ENCODE measurements at places on chromosomes 13 and 19.
A peak's percentile ranks its signal among the peaks of the same experiment; 100 is the strongest.

DNA sequence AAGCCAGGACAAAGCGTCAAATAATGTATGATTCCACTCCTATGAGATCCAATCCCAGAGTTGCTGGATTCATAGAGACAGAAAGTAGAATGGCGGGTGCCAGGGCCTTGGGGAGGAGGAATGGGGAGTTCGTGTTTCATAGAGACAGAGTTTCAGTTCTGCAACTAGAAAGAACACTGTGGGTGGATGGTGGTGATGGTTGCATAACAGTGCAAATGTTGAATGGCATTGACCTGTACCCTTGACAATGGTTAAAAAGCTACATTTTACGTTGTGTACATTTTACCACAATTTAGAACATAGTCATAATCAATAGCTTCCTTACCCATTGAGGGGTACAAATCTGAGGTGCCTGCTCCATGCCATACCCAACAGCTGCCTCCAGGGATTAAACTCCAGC lies 33.4 kb downstream of the MBD3L2B start:
- no peak for DNase-seq

GRCh38 chr19:57978586-57979289 lies 4.4 kb upstream of the C19orf18 start:
- no peak for DNase-seq

GRCh38 chr13:35978607-35979316 lies 152.4 kb downstream of the DCLK1 start:
- DNase-seq, result peak; percentile 44

DNA sequence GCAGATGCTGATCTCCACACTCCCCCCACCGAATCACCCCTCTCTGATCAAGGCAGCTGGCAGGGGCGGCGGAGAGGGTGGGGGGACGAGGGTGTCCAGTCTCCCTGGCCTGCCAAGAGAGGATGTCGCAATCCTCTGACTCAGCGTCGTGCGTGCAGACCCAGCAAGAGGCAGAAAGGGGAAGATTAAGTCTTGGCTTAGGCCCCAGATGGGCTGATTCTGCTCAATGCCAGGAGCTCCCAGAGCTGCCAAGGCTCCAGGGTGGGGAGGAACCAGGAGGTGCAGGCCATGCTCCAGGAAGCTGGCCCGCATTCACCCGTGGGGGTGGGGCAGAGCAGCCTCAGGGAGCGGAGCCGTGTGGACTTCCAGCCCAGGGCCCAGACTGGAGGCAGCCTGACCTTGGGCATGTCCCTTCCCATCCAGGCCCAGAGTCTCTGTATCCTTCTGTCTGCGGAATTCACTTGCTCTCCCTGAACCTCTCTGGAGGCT lies 6.6 kb upstream of the BCL3 start:
- peak; percentile 99 for DNase-seq

DNA sequence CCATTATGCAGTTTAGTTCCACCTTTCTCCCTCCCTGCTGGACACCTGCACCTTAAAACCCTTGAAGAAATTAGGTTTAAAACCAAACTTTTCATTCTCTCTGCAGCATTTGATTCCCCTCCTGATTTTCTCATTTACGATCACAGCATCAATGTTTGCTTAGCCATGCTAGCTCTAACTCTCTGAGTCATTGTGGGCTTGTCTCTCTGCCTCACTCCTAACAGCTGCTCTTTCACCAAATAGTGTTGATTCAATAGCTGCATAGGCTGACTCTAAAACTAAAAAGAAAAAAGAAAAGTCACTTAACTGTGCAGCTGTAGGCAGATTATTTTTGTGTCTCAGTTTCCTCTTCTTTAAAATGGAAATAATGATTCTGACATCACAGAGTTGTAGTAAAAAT lies 1124.9 kb downstream of the DIAPH3 start:
- DNase-seq, result no peak

DNA sequence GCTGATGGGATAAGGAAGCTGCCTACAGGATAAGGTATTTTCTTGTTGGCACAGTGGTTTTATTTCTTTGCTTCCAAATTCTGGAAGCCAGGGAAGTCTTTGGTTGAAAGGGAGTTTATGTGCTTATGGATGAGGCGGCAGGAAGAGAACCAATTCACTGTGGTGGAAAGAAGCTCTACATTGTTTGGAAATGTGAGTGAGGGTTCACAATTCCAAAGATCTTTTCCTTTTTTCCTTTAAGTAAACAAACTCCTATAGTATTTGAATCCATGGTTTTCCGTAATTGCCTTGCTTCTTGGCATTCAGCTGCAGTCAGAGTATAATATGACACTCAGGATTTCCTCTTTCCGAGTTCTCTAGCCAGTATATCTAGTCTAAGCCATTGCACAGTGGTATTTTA lies 86.2 kb downstream of the TEX29 start:
- DNase-seq, result no peak

- no peak for DNase-seq
These were observed 296.8 kb downstream of the EFNB2 start for GRCh38 chr13:106238690-106239089.

GRCh38 chr13:97140611-97141010 lies 81.5 kb upstream of the MBNL2 start:
- DNase-seq, result no peak

GRCh38 chr13:32265726-32266125 lies 49.4 kb downstream of the ZAR1L start:
- DNase-seq, result no peak

DNA sequence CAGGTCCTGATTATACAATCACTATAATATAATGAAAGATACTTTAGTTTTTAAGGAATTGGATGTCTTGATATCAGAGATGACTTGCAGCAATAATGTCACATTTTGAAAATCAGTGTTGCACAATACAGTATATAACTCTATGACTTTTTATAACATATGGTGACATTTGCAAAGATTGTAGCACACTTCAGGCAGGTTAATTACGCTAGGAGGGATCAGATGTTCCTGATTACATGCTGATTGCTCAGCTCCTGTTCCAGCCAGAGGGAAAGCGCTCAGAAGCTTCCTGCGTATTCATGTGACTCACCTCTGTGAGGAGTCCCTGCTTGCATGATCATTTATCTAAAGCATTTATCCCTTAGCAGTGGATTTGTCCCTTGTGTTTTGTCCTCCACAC lies 265.6 kb downstream of the GPC5 start:
- DNase-seq, result no peak

DNA sequence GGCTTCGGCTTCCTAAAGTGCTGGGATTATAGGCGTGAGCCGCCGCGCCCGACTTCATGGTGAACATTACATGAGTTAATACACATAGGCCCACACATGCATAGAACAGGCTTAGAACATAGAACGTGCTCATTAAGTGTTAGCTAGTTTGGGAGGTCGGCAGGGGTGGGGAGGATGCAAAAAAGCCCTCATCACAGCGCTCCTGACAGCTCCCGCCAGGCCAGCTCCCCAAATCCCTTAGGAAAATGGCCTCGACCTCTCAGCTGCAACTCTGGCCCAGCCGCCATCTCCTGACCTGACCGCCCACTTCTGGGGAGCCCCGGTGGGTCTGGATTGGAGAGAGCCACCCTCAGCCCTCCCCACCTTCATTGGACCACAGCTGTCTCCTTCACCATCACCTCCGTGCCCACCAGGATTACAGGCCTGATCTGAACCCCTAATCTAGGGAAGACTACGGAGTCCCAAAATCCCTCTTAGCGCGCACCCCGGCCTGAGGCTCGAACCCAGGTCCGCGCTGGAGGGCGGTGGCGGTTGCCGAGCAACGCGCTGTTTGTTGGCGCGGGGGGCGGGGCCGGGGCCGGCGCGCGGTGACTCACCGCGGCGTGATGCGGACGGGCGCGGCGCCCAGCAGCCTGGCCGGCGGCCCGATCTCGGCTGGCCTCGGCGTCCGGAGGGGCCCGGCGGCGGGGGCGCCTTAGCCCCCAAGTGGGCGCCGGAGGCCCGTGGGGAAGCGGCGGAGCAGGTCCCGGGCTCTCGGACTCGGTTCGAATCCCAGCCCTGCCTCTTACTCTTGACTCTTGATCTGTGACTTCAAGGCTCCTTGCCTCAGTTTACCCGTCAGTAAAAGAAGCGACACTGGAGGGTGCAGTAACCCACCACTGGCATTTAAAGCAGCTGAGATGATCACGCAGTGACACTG lies 26.7 kb upstream of the NANOS3 start:
- no peak for DNase-seq

GRCh38 chr19:16470541-16470910 lies 1.2 kb downstream of the EPS15L1 start:
- no peak for DNase-seq

DNA sequence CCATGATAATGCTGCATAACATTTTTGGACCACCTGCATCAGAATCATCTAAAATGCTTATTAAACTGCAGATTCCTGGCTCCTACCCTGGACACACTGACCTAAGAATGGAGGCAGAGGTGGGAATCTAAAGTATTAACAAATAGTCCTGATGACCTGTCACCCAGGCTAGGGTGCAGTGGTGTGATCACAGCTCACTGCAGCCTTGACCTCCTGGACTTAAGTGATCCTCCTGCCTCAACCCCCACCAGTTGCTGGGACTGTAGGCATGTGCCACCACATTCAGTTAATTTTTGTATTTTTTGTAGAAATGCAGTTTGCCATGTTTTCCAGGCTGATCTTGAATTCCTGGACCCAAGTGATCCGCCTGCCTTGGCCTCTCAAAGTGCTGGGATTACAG lies 43.3 kb downstream of the LMO7 start:
- DNase-seq, result no peak

DNA sequence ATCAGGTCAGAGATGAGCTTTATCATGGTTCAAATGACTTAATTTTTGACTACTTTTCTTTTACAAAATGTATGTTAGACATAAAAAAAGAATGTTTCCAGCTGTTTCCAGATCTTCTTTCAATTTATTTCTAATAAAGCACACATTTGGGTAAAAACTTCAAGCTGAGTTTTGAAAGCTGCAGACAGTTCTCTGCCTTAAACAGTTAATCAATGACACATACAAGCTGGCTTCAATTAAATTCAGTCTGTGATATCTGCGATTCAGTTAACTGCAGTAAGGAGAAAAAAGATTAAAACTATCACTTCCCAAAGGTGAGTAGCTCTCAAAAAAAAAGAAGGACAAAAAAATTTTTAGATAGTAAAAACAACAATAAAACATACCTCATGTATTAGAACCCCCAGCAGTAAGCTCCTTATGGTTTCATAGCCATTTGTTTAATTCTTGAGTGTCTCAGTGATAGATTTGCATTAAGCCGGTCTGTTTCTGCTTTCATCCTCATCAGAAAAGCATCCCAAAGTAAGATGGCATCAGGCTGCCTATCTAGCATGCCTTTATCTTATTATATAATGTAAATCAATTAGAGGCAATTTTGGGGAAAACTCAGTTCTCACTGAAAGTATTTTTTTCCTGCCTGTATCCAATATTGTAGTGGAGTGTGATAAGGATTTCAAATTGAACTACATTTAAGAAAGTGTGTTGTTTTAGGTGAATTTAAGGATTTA lies 81.8 kb upstream of the STARD13 start:
- peak; percentile 39 for DNase-seq

DNA sequence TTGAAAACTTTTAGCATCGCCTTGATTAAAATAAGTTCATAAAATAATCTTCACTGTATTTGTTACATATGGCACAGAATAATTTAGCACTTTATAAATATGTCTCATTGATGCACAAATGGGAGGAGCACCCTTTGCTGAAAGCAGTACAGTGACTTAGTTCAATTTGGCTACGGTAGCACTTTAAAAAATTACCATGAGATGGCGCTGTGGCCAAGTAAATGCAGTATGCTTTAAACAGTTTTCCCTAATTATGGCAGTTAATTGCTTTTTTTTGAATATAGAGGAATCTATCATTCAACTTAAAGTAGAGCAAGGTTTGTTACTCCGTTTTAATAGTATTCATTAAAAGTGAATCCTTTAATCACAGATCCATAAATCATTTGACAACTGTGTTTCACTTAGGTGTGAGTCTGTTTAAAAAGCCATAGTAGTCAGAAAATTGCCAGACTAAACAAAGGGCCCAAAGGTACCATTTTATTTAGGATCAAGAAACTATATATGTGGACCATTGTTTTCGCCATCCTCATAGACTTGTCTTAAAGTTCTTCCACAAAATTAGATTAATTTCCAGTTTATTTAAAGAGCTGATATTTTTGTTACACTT lies 34.7 kb upstream of the ESD start:
- DNase-seq, result peak; percentile 5

DNA sequence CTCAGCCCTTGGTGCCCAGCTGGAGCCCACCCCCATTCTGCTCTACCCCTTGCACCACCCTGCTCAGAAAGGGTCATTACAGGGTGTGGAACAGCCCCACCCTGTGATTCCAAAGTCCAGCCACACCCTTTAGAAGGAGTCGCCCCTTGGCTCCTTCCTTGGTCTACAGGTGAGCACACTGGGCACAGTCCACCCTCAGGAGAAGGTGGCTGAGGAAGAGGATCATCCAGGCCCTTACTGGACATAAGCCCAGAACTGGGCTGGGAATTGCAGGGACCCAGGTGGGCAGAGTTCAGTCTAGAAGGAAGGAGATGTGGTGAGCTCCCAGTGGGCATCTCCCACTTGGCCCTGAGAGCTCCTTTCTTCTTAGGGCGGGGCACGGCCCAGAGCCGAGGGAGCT lies 8.6 kb downstream of the SLC46A3 start:
- DNase-seq, result no peak

GRCh38 chr19:9941231-9941630 lies 4.9 kb upstream of the OLFM2 start:
- DNase-seq, result no peak

GRCh38 chr19:51387924-51388389 lies at the start of gene LIM2:
LIM2 (minus strand) TSS chr19:51387974; CDS start chr19:51387443, 531 bp downstream.
- DNase-seq, result no peak

DNA sequence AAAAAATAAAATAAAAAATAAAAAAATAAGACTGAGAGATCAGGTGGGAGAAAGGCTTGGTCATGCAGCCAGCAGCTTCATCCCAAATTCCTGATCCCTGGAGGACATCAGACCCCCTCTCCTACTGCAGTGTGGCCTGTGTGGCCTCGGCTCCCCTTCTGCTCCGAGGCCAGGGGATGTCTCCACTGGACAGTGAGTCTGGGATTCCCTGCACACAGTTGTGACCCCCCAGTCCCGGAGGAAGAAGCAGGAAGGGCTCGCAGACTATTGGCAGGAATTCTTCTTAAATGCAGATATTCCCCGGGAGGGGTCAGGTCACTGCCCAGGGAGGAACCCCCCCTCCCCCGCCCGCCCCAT lies 41.9 kb downstream of the ZNF627 start:
- no peak for DNase-seq

GRCh38 chr19:31356587-31357314 lies 7.5 kb upstream of the TSHZ3 start:
- DNase-seq, result no peak

GRCh38 chr13:45490068-45490467 lies 25.3 kb downstream of the COG3 start:
- DNase-seq, result no peak

- DNase-seq, result no peak
These were observed 34.6 kb downstream of the CYP4F2 start for GRCh38 chr19:15863272-15863671.

GRCh38 chr13:32895296-32895695 lies 120.9 kb upstream of the KL start:
- no peak for DNase-seq

DNA sequence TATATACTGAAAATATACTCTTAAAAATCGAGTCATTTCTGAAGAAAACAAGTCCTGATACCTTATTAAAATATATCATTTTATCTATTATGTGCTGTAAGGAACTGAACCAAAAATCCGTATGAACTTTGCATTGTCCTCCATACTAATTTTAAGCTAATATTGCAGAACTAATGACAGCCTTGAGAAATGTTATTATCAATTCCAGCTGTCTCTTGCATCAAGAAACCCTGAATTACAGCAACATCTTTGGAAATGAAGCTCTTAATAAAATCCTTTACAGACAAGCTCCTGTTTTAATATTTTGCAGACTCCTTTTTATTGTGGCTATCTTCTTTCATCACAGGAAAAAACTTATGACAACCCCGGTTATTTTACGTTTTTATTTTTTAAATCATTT lies 1335.3 kb downstream of the EFNB2 start:
- DNase-seq, result no peak

All from fibroblast of skin of left biceps (primary cell).